ENCODE measurements at places on chromosomes 12 and 14.

DNA sequence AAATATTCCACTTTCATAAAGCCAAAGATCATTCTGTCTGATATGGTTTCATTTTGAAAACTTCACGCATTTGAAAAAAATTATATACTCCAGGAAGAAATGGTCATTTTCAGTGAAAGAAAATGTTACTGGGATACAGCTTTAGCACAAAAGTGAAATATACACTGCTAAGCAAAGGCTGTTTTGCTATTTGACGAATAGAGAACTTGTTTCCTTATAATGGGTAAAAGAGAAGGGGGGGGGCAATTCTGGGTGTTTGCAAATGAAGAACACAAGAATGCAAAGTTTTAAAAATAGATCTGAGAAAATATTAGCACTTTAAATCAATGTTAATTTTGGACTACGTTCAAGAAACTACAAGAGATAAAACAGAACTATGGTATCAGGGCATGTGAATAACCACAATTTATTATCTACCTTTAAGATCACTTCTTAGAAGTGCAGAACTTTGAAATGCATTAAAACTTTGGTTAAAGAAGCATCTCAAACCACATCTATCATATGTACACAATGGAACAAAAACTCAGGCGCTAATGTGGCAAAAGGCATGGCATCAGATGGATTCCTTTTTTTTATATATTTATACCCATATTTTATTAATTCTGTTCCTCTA lies 51.1 kb downstream of the EFCAB11 start:
- DNase-seq, result no peak

DNA sequence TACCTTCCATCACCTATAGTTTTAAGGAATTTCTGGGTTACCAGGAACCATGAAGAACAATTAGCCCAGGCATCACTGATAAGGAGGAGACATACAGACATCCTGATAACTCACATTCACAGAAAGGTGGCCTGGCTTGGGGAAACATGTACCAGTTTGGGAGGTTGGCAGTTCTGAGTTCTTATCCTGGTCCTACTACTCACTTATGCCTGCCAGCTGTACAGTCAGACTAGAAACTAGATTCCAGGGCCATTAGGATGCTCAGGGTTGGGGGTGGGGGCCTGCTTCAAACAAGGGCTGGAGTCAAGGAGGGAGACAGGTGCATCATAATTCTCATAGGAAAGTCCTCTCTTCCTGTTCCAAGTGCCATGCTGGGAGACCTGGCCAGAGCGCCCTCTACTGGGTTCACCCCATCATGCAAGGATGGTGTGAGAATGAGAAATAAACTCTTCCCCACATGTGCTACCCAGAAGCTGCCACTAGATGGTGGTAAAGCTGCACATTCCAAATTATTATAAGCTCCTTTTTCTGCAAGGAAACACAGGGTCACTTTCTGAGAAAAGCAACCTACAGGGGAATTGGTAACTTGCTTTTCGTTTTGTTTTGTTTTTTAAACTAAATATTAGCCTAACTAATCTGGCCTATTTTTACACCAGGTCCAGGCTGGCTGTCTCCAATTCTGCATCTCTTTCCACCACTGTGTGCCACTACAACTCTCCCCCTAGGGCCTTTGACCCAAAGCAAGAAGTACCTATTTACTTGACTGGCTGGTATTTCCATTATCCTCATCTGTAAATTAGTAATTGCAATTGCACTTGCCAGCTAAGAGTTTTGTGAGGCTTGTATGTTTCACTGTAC lies 14.5 kb downstream of the OAS2 start:
- peak; percentile 29 for DNase-seq

GRCh38 chr12:19639781-19640415 lies 200.6 kb downstream of the AEBP2 start:
- no peak for DNase-seq

- DNase-seq, result no peak
These were observed 70.4 kb downstream of the TXNDC16 start for GRCh38 chr14:52481864-52482263.

- DNase-seq, result no peak
These were observed 10.1 kb upstream of the REP15 start for GRCh38 chr12:27686147-27686546.

DNA sequence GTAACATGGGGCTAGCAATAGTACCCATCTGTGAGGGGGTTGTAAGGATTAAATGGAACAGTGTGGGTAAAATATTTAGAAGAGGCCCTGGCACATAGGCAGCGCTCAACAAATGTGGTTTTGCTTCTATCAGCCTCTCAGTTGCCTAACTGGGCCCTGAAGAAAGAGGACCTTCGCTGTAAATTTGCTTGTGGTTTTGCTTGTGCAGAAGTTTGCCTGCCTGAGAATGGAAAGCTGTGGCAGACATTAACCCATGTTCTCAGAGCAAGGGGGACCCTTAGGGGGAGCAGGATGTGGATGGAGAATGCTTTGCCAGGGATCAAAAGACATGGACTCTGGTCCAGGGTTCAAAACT lies 160.1 kb downstream of the BRMS1L start:
- DNase-seq, result no peak

DNA sequence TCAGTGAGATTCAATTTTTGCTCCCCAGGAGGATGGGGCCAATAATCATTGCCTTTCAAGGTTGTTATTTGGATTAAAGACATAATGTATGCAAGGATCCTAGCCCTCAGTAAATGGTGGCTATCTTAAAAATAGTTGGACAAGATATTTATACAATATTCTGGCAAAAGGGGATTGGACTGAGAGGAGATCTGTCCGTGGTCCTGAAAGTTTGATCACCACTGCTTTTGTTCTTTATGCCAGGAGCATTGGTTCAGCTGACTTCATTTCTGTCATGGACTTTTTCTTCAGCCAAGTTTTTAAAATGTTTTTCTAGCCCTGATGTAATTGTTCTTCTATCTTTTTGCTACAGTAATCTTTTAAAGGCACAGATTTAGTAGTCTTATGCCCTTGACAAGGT lies 70.2 kb upstream of the TCL1A start:
- DNase-seq, result no peak

DNA sequence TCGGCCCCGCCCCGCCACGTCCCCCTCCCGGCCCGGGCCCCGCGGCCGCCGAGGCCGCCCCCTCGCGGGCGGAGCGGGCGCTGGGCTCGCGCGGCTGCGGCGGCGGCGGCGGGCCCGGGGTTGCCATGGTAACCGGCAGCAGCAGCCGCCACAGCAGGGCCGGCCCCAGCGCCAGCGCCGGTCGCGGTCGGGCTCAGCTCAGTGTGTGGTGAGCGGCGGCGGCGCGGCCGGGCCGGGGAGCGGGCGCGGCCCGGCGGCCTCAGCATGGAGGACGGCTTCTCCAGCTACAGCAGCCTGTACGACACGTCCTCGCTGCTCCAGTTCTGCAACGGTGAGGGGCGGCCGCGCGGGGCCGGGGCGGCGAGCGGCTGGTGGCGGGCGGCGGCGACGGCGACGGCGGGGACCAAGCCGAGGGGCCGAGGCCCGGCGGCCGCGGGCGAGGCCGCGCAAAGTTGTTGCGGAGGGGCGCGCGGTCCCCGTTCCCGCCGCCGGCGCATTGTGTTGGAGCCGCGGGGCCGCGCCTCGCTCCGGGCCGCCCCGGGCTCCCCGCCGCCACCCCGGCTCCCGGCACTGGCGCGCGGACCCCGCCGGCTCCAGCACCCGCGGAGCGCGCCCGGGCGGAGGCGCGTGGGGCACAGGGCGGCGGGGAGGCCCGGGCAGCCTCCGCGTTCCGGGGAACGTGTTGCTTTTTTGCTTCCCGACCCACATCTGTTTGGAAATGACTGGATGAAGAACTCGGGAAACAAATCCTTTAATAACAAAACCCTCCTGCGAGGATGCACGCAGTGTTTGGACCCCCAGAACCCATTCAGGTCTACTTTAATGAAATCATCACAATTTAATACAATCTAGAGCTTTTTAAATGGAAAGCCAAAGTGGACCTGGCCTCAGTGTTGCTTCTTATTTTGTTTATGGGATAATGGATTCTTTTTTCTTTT lies at the start of gene EML1:
TSS of gene EML1 (plus strand) at position 201 of the 938 bp plus-strand sequence. CDS start at position 265, 64 bp downstream.
- peak; percentile 56 for DNase-seq

GRCh38 chr12:7439579-7440505 lies 4.1 kb downstream of the CD163L1 start:
- no peak for DNase-seq

DNA sequence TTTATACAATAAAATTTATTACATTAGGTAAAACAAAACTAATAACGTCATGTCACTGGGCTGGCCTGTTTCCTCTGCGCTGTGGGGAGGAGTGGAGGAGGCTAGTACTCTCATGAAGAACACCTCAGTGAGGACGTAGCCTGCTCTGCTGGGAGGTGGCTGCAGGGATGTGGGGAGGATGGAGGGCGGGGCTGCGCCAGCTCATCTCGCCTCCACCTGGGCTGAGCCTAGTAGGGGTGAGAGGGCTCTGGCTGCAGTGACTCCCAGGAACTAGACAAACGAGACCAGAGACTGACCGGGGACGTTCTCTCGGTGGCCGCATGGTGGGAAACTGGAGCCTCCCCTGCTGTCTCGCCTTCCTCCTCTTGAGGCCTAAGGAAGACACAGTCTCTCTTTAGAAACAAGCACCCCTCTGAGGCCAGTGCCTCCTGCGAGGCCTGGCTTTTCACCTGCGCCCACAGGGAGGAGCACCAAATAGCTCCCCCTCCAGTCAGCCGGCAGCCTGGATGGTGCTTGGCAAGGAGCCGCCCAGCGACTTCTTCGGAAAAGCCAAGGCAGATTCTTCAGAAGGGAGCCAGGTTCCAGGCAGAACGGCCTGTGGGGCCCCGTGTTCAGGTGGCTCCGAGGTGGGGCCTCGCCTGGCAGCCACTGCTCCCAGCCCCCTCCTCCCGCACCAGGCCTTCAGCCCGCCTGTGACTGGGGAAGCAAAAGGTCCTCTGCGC lies 62.4 kb downstream of the PLEKHG3 start:
- no peak for DNase-seq

- no peak for DNase-seq
These were observed 66.2 kb upstream of the DYRK2 start for GRCh38 chr12:67582238-67582834.

- DNase-seq, result no peak
These were observed 50.3 kb downstream of the MAP1LC3B2 start for GRCh38 chr12:116609319-116610114.
